Sigmoid colon (tissue), 7 donors: ENCODE measurements at places on chromosomes 12 and 14. TPM values are rescaled to one million over a fixed set of nuclear protein-coding genes. Genes with fewer than 3 reads are reported as not detected.

GRCh38 chr12:92506460-92506859, 196.3 kb upstream of the PLEKHG7 start:
- H3K27me3 ChIP-seq = no peaks in the 10 kb centered on the region
- H3K4me3 ChIP-seq = no peak overlapping the region
- DNase-seq = no peak
- no peaks in the 10 kb centered on the region for H3K36me3 ChIP-seq

DNA sequence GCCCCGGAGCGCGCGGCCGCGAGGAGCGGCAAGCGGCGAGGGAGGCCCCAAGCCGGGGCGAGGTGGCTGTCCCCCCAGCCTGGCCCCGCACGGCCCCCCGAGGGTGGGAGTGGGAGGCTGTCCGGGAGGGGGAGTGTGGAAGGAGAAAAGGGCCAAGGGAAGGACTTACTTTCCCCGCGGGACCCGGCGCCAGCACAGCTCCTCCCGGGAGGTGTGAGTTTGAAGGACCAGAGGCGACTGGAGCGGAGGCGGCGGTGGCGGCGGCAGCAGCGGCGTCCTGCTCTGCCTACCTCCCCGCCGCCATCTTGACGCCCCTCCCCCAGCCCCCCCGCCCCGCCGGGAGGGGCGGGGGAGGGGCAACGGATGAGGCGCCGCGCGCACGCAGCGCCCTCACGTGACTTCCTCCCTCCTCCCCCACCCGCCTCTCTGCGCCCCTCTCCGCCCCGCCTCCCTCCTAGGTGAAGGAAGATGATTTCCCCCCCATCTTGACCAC, at the start of gene SBNO1:
Gene SBNO1, minus strand, starts transcription at position 316 of the 493 bp plus-strand sequence. CDS start 14,406 bp downstream, outside the sequence.
- no peaks in the 10 kb centered on the region for H3K27me3 ChIP-seq
- H3K36me3 ChIP-seq = no peaks in the 10 kb centered on the region
- peak within 1 kb of the TSS; percentile 86 for H3K4me3 ChIP-seq
- H3K4me1 ChIP-seq = peaks cover 16% of the 10 kb centered on the region

DPY19L2 gene
- total RNA-seq = 26.6 TPM

GRCh38 chr12:112855375-112855774, 51.4 kb upstream of the OAS1 start:
- DNase-seq = no peak
- H3K27ac ChIP-seq = no peak overlapping the region
- no peaks in the 10 kb centered on the region for H3K36me3 ChIP-seq
- no peaks in the 10 kb centered on the region for H3K4me1 ChIP-seq
- H3K4me3 ChIP-seq = no peak overlapping the region

DNA sequence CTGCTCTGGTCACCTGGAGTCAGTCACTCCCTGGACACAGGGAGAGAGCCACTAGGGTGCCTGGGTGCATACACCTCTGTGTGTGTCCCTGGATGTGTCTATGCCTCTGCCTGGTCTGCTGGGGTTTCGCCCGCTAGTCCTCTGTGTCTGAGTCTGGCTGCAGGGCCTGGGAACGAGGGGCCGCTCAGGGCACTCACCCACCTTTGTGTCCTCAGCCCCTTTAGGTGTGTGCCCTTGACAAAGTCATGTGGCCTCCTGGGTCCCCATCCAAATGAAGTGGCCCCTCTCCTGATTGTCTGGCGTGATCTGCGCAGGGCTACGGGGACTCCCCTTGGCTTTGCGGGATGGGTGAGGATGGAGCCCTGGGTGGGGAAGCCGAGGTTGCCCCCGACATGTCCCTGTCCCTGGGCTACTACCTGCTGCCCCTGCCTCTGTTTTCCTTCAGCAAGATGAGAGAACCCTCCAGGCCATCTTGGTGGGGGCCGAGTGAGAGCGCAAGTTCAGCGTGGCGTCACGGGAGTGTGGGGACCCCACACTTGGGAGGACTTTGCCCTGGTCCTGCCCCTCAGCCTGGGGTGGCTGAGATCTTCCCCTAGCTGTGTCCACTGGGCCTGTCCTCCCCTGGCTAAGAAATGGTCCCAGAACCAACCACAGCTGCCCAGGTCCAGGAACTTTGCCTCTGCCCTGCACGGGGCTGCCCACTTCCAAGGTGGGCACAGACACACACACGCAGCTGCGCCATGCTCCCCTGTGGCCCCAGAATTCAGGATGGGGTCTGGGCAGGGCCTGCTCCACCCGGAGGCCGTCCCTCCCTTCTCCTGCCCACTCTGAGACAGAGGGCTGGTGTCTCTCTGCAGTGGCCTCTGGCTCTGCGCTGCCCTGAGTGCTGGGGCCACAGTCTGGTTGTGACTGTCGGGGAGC, 2.7 kb upstream of the AHNAK2 start:
- H3K4me3 ChIP-seq = no peak overlapping the region
- no peaks in the 10 kb centered on the region for H3K36me3 ChIP-seq
- peak overlapping the region; percentile 67 for H3K27ac ChIP-seq
- DNase-seq = peak; percentile 58

- H3K4me1 ChIP-seq = no peaks in the 10 kb centered on the region
- H3K27me3 ChIP-seq = no peaks in the 10 kb centered on the region
- DNase-seq = no peak
- no peaks in the 10 kb centered on the region for H3K36me3 ChIP-seq
- no peak overlapping the region for H3K4me3 ChIP-seq
Measured at GRCh38 chr12:41621291-41621690, 433.2 kb downstream of the PDZRN4 start.

GRCh38 chr12:100083308-100083707, 59.4 kb downstream of the BLTP3B start:
- H3K36me3 ChIP-seq = peaks cover 4% of the 10 kb centered on the region
- no peak for DNase-seq
- H3K4me3 ChIP-seq = no peak overlapping the region
- H3K27me3 ChIP-seq = no peaks in the 10 kb centered on the region

GRCh38 chr14:78530078-78530477, 359.9 kb downstream of the NRXN3 start:
- no peak overlapping the region for H3K27ac ChIP-seq
- H3K27me3 ChIP-seq = no peaks in the 10 kb centered on the region
- DNase-seq = no peak
- no peaks in the 10 kb centered on the region for H3K36me3 ChIP-seq

CTSG gene
- total RNA-seq = 8.6 TPM

GRCh38 chr12:26304273-26304672, 108.9 kb downstream of the SSPN start:
- H3K27me3 ChIP-seq = no peaks in the 10 kb centered on the region
- H3K4me3 ChIP-seq = no peak overlapping the region
- no peak overlapping the region for H3K27ac ChIP-seq

KRT3 gene
- total RNA-seq = not detected

DNA sequence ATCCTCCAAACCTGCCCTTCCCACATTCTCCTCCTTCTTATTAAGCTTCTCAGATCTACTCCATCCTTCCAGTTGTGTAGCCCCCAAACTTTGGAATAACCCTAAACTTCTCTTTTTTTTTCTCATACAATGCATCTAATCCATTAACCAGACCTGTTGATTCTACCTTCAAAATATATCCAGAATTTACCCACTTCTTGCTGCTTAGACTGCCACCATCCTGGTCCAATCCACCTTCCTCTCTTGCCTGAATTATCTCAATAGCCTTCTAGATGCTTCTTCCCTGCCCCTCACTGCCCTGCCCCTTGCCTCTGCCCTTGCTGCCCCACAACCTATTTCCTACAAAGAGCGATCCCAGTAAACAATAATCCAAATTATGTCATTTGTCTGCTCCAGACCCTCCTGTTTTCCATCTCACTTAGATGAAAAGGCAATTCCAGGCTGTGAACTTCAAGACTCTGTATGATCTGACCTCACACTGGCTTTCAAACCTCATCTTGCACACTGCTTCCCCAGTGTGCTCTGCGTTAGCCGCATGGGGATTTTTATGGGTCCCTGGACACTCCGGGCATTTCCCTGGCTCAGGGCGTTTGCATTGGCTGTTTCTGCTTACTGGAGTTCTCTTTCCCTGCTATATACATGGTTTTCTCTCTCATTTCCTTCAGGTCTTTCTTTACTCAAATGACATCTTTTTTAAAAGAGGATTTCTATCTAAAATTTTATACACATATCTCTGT, 42.6 kb upstream of the HIF1A start:
- H3K36me3 ChIP-seq = no peaks in the 10 kb centered on the region
- no peaks in the 10 kb centered on the region for H3K27me3 ChIP-seq
- H3K4me3 ChIP-seq = no peak overlapping the region
- H3K4me1 ChIP-seq = no peaks in the 10 kb centered on the region

DNA sequence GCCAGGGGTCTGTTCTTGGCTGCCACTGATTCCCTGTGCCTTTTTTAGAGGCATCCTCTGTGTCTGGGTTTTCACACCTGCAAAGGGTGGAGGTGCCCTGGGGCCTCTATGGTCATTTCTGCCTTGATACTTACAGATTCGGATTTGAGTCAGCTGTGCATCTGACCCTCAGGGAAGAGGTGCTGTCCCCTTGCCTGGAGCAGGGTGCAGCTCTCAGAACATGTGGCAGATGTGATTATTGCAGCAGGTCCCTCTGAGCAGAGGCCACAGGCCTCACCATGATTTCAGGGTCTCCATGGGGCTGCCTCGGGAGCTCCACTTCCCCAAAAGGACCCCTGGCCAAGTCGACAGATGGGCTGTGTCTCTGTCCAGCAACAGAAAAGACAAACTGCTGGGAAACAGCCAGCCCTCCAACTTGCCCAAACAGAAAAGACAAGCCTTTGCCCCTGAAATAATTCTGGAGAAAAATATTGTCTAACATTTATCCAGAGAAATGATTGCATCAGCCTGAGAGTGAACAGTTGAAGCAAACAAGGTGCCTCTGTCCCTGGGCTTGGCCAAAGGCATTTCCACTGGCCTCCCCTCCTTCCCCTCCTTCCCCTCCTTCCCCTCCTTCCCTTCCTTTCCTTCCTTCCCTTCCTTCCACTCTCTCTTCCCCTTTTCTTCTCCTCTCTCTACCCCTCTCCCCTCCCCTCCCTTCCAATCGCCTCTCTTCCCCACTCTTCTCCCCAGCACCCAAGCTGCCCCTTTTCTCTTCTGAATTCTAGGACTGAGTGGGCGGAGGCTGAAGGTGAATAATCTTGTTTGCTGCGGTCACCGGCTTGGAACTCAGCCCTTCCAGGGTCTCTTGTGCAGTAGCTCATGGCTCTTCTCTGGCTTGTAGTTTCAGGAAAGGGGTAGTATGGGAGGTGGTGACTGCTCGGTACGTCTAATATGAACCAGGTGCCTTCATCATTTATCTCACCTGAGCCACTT, 676 bp downstream of the SERPINA3 start:
- no peaks in the 10 kb centered on the region for H3K27me3 ChIP-seq
- DNase-seq = peak; percentile 84
- no peaks in the 10 kb centered on the region for H3K4me1 ChIP-seq
- H3K27ac ChIP-seq = peak overlapping the region; percentile 59
- H3K4me3 ChIP-seq = no peak overlapping the region

RERGL gene
- total RNA-seq = 2.5 TPM

DNA sequence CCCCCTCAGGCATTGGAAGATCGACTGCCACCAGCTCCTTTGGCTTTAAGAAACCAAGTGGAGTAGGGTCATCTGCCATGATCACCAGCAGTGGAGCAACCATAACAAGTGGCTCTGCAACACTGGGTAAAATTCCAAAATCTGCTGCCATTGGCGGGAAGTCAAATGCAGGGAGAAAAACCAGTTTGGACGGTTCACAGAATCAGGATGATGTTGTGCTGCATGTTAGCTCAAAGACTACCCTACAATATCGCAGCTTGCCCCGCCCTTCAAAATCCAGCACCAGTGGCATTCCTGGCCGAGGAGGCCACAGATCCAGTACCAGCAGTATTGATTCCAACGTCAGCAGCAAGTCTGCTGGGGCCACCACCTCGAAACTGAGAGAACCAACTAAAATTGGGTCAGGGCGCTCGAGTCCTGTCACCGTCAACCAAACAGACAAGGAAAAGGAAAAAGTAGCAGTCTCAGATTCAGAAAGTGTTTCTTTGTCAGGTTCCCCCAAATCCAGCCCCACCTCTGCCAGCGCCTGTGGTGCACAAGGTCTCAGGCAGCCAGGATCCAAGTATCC, 288.7 kb downstream of the NAV3 start:
- no peak overlapping the region for H3K27ac ChIP-seq
- H3K27me3 ChIP-seq = no peaks in the 10 kb centered on the region
- H3K4me3 ChIP-seq = no peak overlapping the region
- H3K4me1 ChIP-seq = no peaks in the 10 kb centered on the region
- DNase-seq = no peak
- H3K36me3 ChIP-seq = no peaks in the 10 kb centered on the region

GRCh38 chr14:82987502-82988124, 1454.0 kb upstream of the SEL1L start:
- H3K4me1 ChIP-seq = no peaks in the 10 kb centered on the region
- no peak for DNase-seq
- no peak overlapping the region for H3K4me3 ChIP-seq
- H3K36me3 ChIP-seq = no peaks in the 10 kb centered on the region
- no peaks in the 10 kb centered on the region for H3K27me3 ChIP-seq

ABCC9 gene
- total RNA-seq = 32.4 TPM

DNA sequence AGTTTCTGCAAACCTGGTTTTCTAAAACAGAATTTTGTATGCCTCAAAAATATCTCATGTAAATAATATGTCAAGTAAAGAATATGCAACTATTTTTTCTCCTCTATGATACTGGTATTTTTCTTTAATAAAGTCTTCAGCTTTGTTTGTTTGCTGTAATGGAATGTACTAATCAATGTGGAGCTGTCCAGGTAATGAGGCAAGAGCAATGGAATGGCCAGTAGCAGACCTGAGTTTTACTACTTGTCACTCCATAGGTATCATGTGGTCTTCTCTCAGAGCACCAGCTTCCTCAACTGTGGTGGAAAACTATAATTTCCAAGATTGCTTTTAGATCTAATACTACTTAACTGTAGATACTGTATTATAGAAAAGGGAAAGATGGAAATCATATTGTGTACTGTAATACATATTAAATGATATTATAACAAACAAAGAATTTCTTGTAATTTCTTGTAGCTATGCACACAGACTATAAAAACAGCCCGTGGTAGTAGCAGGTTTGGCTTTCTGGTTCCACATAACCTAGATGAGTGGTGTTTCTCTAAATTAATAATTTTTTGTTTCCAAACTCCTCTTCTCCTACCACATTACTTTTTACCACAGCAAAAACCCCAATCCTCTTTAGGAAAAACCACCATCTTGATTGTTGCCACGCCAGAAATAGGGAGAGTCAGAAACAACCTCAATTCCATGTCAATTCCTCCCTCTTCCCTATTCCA, 70.6 kb downstream of the KIF21A start:
- no peak overlapping the region for H3K27ac ChIP-seq
- no peaks in the 10 kb centered on the region for H3K36me3 ChIP-seq
- H3K4me3 ChIP-seq = no peak overlapping the region
- DNase-seq = no peak

- no peak for DNase-seq
- peaks cover 43% of the 10 kb centered on the region for H3K36me3 ChIP-seq
- no peaks in the 10 kb centered on the region for H3K4me1 ChIP-seq
- H3K27me3 ChIP-seq = no peaks in the 10 kb centered on the region
- H3K27ac ChIP-seq = no peak overlapping the region
Measured at GRCh38 chr14:67806246-67806645, 10.1 kb downstream of the ZFYVE26 start.
